ENCODE measurements at places on chromosomes 3 and 15.

- no peak for DNase-seq
These were observed 7.2 kb downstream of the LIPC start for GRCh38 chr15:58438956-58439355.

- no peak for DNase-seq
These were observed 516.9 kb upstream of the GOLIM4 start for GRCh38 chr3:168612671-168613070.

DNA sequence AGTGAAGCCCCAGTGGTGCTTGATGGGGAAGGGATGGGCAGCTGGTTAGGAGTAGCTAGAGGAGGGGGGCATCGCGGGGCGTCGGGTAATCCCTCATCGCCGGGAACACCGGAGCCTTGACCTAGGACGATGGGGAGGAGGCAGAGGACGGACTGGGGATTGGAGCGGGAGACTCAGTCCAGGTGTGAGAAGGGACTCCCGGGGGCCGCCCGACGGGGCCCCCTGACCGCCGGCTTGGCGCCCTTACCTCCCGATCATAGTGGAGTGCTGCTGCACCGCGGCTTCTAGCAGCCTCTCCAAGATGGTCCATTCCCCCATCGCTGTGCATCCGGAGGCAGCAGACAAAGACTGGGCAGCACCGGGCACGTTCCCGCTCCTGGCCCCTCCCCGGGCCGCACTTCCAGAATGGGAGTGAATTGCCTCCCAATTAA, 612 bp downstream of the GJD2 start:
- no peak for DNase-seq

GRCh38 chr15:75349851-75350588, 3.2 kb downstream of the NEIL1 start:
- DNase-seq, result peak; percentile 56

GRCh38 chr3:105555206-105555605, 188.5 kb downstream of the ALCAM start:
- no peak for DNase-seq

- DNase-seq, result no peak
These were observed 148.4 kb downstream of the USP13 start for GRCh38 chr3:179801263-179801662.

- DNase-seq, result peak; percentile 86
These were observed at the start of gene ABHD14A for GRCh38 chr3:51974963-51975851. Gene ABHD14A (plus strand): TSS chr3:51975064. CDS start chr3:51975136, 72 bp downstream.

- no peak for DNase-seq
These were observed 11.7 kb downstream of the SUCLG2 start for GRCh38 chr3:67642734-67643133.

DNA sequence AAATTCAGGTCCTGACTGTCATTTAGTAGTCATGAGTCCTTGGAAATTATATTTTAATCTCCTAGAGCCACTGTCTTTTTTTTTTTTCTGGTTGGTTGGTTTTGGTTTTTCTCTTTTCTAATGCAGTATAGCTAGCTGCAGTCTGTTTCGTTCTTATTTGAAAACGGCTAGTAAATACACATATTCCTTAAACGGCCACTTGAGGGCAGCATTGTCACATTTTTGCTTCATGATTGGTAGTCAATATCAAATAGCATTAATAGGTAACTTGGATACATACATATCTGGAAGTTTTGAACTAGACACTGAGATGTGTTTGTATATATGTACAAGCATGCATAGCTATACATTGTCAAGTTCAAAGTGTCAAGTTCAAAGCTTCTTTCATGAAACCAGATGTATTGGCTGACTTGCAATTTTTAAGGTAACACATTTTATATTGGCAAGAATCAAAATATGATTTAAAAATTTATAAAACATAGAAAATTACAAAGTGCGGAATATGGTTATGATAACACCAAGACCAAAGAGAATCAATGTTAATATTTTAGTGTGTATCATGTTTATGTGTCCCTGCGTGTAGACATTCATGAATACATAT, 22.5 kb downstream of the GABRA5 start:
- no peak for DNase-seq

DNA sequence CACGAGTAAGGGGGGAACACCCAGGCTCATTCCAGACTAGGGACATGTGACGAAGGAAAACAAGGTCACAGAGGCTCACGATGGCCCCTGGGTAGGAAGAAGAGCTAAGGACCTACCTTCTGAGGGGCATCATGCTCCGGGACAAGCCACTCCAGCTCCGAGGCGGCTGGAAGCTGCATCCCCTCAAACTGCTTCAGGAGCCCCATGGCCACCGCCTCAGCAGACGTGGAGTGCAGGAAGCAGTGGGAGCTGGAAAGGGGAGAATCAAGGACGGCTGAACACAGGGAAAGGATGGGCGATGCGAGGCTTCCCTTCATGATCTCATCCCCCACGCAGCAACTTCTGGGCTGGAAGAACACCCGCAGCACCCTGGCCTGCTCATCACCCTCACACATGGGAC, 53.5 kb downstream of the RUBCN start:
- no peak for DNase-seq

DNA sequence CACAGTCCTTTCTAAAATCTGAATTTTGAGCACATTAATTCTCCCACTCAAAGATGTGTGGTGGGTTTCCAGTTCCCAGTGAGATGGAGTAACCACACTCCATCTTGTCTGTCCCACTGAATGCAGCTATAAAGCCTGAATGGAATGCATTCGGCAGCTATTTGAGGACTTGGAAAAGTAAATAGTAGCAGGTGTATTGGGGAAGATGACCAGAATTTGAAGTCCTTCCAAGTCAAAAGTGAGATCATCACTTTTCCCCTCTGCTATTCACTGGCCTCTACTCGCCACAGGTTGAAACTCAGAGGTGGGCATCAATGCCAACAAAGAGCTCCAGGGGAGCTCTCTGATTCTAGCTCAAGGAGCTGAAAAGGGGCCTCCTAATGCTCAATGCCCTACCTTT, 8.1 kb upstream of the GNB5 start:
- DNase-seq, result no peak

GRCh38 chr3:58366699-58367098, 34.0 kb downstream of the PXK start:
- no peak for DNase-seq

GRCh38 chr15:92896561-92896960, 3.6 kb upstream of the CHD2 start:
- DNase-seq, result no peak

GRCh38 chr15:90471126-90471525, 58.6 kb upstream of the CRTC3 start:
- no peak for DNase-seq

DNA sequence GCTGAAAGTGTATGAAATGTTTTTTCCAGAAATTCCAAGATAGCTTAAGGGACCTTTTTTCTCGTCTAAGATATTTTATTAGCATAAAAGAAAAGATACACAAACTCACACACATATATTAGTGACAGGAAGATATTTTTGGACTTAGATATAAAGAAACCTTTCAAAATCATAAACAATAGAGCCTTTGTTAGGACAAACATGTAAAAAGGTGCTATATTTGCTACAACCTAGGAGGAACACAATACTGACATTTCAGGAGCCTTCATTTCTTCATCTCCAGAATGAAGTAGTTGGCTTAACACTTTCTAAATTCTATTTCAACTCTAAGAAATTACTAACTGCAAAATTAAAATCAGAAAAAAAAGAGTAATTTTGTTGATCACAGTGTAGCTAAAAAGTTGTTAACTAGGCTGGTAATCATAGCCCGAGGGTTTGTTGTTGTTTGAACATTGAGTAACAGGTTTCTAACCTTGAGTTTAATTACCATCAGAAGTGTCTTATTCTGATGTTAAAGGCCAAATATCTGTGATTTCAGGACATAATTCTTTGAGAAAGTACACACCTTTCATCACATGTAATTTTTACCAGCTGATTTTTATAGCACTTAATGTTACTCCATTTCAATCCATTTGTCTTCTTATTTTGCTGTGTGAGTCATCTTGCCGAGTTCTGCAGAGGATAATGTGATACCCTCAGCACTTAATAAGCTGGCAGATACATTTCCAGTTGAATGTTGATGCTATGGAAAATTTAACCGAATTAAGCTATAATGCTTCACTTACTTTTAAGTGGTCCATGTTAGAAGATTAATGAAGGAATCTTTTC, 97.3 kb downstream of the MBNL1 start:
- no peak for DNase-seq
